Left ventricle myocardium inferior (tissue), 1 donor: ENCODE measurements at places on chromosomes 12 and 14. TPM values are rescaled to one million over a fixed set of nuclear protein-coding genes. Genes with fewer than 3 reads are reported as not detected.

PLD4 gene
- 0.44 TPM for total RNA-seq

KRT85 gene
- not detected for total RNA-seq

TROAP gene
- 0.66 TPM for total RNA-seq

GRCh38 chr12:89525305-89525823, 483 bp downstream of the POC1B start:
- H3K27ac ChIP-seq = peak overlapping the region; percentile 95
- H3K4me1 ChIP-seq = peaks cover 74% of the 10 kb centered on the region
- peak; percentile 35 for DNase-seq
- H3K36me3 ChIP-seq = peaks cover 7% of the 10 kb centered on the region
- H3K27me3 ChIP-seq = no peaks in the 10 kb centered on the region
- H3K4me3 ChIP-seq = peak overlapping the region; percentile 95

GRCh38 chr12:54034785-54035310, 2.0 kb downstream of the HOXC5 start:
- no peaks in the 10 kb centered on the region for H3K36me3 ChIP-seq
- H3K4me1 ChIP-seq = peaks cover 28% of the 10 kb centered on the region
- H3K27ac ChIP-seq = no peak overlapping the region
- H3K4me3 ChIP-seq = no peak overlapping the region
- no peak for DNase-seq
